ENCODE measurements at places on chromosomes 13 and 19.

DNA sequence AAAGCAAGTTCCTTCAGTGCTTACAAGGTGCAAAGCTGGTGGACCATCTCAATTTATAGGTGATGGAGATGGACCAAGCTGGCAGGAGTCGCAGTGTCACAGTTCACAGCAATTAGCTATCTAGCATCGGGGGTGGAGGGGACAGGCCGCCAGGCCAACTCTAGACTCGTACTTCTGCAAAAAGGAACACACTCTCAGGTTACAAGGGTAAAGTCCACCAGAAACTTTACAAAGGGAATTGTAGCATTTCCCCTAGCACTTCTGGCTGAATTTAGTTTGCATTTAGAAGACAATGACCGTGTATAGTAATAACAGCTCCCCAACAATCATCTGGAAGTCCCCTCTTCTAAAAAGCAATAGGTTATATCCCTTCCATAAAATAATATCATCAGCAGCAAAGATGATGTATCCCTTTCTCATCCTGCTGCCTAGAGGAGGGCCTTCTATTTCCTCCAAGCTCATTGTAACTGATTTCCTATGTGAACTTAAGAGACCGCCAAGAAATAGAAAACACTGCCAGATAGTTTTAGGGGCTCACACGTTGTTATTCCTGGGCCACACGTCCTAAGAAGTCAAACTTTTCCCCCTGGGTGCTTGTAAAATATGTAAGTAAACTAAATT is 8.5 kb upstream of the DOCK9 start:
- DNase-seq: no peak

- DNase-seq: no peak
Measured at GRCh38 chr13:110914081-110914330, 863 bp downstream of the ANKRD10 start.

- DNase-seq: no peak
Measured at GRCh38 chr13:99895444-99896368, 75.9 kb downstream of the ZIC5 start.

GRCh38 chr13:97231829-97232196 is 9.7 kb downstream of the MBNL2 start:
- DNase-seq: no peak

DNA sequence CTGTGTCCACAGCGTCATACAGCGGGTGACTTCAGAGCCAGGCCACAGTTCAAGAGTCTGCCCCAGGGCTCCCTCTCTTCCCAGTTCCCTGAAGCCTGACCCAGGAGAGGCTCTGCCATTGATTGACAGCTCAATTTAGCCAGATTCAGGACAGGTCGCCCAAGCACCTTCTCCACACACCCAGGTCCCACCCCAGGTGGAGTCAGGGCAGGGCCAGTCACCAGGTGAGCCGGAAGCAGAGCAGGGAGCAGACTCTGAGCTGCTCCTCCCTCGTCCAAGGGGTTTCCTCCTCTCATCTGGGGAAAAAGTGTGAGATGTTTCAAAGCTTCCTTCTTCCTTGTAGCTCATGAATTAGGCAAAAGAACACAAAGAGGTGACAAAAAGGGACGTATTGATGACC is 5.6 kb downstream of the CEACAM7 start:
- DNase-seq: no peak

DNA sequence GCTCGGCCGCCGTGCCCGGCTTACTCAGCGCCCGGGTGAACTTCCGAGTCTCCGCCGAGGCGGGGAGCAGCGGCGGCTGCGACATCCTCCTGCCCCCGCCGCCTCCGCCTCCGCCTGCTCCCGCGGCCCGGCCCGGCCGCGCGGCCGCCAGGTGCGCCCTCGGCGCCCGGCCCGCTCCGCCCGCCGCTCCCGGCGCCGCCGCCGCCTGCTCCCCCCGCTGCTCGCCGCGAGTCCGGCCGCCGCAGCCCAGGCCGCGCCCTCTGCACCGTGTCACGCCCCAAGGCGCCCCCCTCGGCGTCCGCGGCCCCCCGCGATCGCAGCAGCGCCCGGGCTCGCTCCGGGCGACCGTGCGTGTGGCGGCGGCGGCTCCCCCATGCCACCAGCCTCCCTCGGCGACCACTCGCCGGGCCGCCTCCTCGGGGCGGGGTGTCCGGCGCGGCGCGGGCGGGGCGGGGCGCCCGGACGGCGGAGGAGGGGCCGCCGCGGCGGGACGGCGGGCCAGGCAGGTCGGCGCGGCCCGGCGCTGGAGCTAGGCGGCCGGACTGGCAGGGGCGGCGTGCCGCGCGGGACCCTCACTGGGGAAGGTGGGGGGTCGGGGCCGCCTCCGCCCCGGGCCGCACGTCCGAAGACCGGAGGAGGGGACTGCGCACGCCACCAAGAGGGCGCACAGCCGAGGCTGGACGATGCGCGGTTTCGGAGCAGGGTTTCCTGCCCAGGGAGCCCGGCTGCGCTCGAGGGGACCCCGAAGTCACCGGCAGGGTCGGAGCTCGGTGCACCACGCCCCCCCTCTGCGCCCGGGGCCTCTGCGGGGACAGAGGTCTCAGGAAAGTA is 108.6 kb upstream of the DOCK9 start:
- no peak for DNase-seq

DNA sequence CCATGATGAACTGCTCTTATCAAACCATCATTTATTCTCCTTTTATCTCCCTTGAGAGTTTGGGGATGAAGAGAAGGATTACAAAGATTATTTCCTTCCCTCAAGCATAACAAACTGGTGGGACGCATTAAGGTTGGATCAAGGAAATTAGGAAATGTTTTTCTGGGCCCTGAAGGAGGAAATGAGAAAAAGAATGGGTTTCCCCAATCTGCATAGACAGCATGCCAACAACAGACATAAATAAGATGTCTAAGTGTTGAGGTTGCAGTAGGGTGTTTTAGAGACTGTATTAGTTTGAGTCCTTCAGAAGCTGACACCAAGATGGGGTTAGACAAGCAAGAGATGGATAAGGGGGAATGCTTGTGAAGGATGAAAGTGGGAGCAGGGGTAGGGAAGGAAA is 7.3 kb downstream of the EPSTI1 start:
- no peak for DNase-seq

DNA sequence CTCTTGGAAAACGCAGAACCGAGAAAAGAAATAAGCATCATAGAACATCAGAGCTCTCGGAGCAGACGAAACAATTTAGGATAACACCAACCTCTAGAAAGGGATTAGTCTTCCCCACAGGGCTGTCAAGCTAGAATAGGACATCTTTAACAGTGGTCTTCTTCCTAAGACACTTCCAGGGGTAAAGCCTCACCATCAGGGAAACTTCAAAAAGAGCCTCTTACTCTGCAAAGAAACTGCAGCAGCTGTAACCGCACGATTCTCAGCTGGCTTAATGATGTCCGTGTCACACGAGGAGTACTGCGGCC is 642 bp downstream of the ZNF571 start:
- DNase-seq: no peak

GRCh38 chr13:61406275-61406674 is 9.4 kb downstream of the PCDH20 start:
- DNase-seq: no peak

GRCh38 chr13:47472516-47472915 is 528.6 kb downstream of the SUCLA2 start:
- DNase-seq: no peak

GRCh38 chr13:98900442-98900841 is 77.4 kb downstream of the DOCK9 start:
- no peak for DNase-seq
